ENCODE measurements at places on chromosomes 6 and 20.

DNA sequence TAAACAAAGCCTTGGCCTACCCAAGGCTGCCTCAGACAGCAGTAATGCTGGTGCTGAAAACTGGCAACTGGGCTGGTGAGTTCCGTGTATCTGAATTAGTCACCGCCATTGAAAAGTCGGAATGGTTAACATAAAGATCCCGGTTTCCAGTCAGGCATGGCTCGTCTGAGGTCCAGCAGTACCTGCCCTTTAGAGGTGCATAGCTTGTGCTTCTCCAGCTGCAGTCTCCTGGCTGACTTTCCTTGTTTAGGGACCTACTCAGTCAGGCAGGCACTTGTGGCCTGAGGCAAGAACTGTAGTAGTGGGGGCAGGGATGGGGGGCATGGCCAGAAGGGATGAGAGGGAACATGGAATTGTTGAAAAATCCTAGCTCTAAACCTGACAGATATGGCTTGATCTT, 101.6 kb downstream of the FYN start:
- peak; percentile 4 for DNase-seq

GRCh38 chr6:47292944-47293343, 16.8 kb downstream of the TNFRSF21 start:
- no peak for DNase-seq

DNA sequence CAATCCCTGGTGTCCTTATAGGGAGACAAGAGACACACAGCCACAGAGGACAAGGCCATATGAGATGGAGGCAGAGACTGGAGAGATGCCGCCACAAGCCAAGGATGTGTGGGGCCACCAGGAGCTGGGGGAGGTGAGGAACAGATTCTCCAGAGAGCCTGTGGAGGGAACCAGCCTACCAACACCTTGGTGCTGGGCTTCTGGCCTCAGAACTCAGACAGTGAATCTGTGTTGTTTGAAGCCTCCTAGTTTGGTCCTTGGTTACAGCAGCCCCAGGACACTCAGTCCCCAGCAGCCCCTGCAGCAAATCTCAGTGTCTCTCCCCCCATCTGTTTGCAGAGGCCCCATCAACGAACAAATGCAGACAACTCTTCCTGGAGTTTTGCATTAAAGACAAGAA, 73.2 kb upstream of the BHLHE23 start:
- DNase-seq = no peak

- no peak for DNase-seq
Observed at GRCh38 chr6:168901076-168901475, 352.6 kb downstream of the THBS2 start.

GRCh38 chr6:147653631-147654030, 145.1 kb downstream of the SAMD5 start:
- no peak for DNase-seq
